ENCODE measurements at places on chromosomes 3 and 15.

DNA sequence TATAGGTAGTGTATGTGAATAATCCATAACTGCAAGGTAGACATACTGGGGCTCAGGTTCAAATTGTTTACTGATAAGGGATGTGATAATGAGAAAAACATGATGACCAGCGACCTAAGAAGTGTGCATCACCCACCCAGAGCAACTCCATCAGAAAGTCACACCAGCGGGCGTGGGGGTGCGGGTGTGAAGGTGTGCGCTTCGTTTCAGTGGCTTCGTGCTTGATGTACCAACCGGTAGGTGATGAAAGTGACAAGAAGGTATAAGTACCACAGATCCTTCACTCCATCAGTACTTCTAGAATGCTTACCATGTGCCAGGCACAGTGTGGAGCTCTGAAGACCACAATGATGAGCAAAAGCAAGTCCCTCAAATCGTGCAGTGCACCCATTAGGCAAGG lies 11.2 kb downstream of the ANP32A start:
- DNase-seq = no peak

DNA sequence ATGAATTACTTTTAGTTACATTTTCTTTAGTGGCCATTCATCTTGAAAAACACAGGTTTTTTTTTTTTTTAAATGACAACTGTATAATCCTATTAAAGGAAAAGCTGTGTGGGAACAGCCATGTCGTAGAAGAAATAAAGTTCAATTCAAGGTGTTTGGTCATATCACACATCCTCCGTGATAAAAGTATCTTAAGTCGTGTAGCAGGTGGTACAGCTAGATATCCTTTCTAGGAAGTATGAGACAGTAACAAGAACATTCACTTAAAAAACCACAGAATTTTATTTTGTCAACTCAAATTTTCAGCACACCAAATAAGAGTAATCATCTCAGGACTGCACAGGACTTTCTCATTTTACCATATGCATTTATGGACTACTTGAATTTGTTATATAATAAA lies 16.1 kb downstream of the ZDHHC23 start:
- DNase-seq = no peak

DNA sequence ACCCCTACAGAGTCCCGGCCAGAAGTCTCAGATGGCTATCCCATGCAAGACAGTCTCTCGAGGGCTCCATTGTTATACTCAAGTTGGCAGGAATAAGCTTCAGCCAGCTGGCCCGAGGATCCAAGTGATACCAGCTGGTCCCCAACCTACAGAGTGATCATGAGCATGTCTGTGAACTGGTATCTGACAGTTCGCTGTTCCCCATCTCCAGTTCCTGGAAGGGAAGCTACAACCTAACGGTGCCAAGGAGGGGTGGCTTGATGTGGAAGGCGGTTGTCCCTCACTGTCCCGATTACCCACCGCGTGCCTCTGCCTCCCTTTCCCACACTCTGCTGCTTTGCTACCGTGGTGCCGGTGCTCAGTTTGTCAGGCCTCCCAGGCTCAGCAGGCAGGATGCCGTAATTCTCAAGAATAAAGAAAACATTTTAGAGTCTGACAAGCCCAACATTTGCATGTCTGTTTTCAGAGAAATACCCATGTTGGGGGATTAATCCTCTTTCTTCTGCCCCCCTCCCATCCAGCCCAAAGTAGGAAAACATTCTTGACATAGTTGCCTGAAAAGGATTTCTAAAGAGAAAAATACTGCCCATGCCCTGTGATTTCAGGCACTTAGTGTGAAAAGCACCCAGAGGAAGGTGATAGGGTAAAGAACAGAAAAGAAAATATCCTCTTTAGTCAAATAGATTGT lies 49.4 kb upstream of the HES1 start:
- DNase-seq = no peak

DNA sequence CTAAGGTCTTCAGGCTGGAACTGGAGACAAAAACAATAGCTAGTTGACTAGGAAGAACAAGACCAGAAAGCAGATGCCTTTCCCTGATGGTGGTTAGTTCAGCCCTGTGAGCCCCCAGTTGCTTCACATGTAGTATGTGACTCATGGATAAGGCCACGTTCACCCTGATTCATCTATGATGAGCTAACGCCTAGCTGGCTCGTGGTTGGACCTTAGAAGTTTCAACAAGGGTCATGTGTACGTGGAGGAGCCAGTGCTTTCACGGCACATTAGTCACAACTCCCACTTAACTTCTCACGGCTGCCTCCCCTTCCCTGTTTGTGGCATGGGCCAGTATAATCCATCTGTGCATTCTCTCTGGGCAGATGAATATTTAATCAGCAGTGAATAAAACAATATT lies 20.6 kb downstream of the COL8A1 start:
- DNase-seq = no peak

DNA sequence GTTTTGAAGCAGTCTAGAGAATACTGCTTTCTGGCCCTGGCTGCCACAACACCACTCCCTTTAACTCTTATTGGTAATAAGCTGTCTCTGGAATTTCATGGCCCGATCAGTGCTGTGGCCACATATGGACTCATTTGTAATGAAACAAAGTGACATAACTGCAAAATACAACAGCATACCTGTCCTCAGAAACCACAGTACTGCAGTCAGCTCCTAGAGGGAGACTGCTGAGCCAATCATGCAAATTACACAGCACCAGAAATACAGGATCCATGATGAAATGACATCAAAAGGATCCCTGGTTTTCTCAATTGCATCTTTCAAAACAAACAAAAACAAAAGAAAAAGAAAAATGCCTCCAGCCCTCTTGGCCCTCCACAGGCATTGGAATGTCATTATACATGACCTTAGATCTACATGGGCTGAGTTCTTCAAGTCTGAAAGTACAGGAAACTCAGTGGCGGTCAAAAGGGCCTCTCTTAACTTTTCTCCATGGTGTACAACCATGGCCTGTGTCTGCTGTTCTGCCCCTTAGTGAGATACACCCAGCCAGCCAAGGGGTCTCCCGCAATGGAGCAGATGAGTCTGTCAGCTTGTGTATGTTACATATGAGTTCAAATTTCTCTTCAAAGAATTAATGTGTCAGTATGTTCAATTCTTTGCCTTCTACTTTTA lies 24.9 kb upstream of the KBTBD12 start:
- DNase-seq = no peak

- no peak for DNase-seq
Measured at GRCh38 chr3:195856410-195857084, 44.8 kb upstream of the MUC4 start.

GRCh38 chr3:15113471-15113870 lies 14.5 kb upstream of the RBSN start:
- no peak for DNase-seq

GRCh38 chr15:80404057-80404760 lies at the start of gene ARNT2:
Gene ARNT2 (plus strand): TSS chr15:80404382. CDS start chr15:80404516, 134 bp downstream.
- DNase-seq = no peak

- DNase-seq = no peak
Measured at GRCh38 chr3:114550165-114550564, 256.3 kb downstream of the TIGIT start.

DNA sequence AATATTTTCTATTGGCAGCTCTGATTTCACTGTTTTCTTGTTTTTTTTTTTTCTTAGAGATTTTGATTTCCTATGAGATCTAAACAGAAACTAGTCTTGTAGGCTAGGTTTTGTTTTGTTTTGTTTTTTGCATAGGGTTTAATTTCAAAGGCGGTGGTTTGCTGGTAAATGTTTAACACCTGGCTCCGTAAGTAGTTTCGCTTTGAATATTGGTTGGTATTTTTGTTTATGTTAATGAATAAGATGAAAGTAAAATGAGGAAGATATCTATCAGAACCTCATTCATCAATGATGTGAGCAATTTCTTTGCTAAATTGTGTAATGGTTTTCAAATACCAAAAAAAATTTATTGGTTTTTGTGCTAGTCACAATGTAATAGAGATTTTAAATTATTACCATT lies 39.7 kb upstream of the TM4SF1 start:
- DNase-seq = no peak

DNA sequence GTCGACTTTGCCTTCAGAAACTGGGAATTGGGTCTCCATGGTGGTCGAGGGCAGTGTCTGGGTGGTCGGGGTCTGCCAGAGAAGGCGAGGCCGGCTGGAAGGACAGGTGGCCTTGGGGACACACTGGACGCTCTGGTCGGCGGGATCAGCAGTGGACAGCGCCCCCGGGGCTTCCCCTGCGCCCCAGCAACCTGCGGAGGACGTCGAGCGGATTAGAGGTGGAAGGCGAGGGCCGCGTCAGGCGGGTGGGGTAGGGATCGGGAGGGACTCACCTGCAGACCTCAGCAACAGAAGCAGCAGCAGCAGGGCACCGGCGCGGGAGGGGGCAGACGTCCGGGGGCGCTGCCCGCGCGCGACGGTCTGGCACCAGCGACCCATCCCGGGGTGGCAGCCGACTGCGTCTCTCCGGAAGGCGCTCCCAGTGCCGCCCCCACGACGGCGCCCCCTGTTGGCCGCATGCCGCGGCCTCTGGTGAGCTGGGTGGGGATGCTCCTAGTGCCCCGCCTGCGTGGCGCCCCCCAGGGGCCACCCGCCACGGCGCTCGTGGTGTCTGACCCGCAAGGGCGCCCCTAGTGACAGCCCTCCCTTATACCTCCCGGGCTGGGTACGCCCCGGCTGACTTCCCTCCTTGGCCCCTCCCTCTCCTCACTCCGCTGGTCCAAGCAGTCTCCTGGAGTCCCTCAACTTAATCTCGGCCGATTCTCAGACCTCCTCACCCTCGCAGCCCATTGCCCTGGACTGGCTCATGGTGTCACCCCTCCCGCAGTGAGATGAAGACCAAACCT lies at the start of gene PRSS50:
PRSS50 (minus strand) TSS at position 423 of the 785 bp plus-strand sequence; CDS start at position 378, 45 bp downstream.
- no peak for DNase-seq

DNA sequence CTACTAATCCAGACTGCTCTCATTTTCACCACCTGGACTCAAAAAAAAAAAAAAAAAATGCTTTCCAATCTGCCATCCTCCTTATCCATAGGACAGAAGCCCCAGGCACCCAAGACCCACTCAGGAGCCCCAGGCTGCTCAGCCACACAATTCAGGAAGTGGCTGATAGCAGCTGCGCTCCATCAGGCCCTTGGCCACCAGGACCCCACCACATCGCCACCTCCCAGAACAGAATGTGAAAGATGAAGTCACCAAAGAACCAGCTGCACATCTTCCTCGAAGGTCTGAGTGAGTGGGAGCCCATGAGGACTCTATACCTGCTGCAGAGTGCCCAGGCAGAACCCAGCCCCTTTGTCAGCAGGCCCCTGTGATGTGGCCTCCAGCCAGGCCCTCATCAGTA lies 19.5 kb downstream of the POC1A start:
- DNase-seq = no peak

DNA sequence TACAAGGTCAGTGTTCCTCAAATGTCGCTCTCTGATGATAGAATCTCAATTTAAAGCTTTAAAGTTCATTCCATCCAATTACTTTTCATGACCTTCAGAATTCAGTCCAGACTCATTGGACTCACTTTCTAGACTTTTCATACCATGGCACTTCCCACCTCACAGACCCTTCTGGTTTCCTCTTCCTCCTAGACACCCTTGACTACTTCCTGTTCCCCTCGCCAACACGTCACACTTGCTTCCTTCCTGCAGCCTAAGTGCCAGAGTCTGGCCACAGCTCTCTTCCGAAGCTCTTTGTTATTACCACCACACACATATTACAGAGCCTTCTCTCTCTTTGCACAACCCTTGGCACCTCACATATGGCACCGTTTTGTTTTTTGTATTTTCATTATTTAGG lies 59.1 kb upstream of the UMPS start:
- no peak for DNase-seq

GRCh38 chr3:128006061-128007032 lies 45.9 kb upstream of the SEC61A1 start:
- DNase-seq = no peak

Data from effector CD4-positive, alpha-beta T cell (primary cell).